ENCODE measurements at places on chromosomes 11 and 22.

DNA sequence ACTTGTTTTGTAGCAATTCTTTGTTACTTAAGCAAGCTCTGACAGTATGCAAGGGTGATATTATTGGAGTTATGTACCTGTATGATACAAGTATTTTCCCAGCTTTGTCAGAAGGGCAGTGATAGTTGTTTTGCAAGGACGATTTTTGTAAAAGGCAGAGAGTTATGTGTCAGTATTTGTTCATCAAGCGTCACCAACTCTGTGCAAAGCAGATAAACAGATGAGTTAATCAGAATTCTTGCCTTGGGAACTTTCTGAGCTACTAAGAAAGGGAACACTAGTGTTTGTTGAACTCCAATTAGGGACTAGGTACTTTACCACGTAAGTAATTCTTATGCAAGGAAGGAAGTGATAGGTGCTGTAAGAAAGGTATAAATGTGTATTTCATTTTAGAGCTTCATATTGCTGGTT, 1.4 kb downstream of the USP47 start:
- DNase-seq: no peak

- no peak for DNase-seq
These were observed 103.1 kb downstream of the PTPRJ start for GRCh38 chr11:48083421-48083820.

DNA sequence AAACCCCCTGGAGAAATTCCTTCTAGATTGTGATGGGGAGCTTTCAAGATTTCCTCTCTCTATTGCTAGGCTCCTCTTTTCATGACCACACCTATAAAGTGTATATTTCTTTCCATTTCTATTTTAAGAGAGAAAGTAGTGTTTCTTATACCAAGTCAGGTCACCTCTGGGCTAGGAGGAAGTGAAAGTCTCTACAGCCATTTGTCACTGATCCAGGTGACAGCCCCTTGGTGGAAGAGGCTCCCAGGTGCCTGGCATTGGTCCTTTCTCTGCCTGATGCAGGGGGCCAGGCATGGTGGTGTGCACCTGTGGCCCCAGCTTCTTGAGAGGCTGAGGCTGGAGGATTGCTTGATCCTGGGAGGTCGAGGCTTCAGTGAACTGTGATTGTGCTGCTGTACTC, 64.7 kb downstream of the DHCR7 start:
- no peak for DNase-seq

DNA sequence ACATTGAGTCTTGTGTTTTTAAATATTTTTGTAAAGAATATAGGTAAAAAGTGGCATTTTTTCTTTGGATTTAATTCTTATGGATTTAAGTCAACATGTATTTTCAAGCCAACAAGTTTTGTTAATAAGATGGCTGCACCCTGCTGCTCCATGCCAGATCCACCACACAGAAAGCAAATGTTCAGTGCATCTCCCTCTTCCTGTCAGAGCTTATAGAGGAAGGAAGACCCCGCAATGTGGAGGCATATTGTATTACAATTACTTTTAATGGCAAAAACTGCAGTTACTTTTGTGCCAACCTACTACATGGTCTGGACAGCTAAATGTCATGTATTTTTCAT, 333 bp upstream of the CD3E start:
- DNase-seq: no peak

DNA sequence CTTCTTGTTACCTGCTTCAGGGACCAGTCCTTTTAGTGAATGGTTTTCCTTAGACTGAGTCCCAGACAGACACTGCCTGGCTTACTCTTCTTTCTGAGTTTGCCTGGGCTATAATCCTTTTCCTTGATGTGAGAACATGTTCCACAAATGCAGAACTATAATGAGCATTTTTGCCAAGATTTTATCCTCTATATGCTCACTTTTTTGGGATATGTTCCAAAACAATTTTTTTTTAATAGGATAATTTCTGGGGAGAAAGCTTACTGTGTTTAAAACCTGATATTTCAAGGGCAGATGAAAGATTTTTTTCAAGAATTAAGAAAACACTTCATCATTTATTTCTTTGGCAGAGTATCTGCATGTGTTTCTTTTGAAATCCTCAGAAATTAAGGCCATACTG, 110.0 kb upstream of the TENM4 start:
- DNase-seq: no peak

DNA sequence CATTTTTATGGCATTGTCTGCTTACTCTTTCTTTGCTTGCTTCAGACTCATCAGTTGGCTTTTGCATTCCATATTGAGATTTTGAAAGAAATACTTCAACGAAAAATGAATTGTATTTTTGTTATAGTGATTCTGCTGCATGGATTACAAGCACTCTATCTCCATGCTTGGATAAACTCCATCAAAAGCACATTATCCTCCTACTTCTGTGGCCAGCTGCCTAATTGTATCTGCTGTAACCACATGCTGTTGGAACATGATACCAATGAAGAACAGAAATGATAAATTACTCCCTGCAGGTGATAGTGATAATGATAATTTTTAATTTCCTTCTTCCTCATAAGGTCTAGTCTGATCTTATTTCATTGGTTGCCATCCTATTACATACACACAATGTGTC, 100.8 kb downstream of the PRMT3 start:
- no peak for DNase-seq

GRCh38 chr11:61454520-61454919, 24.6 kb downstream of the SDHAF2 start:
- DNase-seq: no peak

DNA sequence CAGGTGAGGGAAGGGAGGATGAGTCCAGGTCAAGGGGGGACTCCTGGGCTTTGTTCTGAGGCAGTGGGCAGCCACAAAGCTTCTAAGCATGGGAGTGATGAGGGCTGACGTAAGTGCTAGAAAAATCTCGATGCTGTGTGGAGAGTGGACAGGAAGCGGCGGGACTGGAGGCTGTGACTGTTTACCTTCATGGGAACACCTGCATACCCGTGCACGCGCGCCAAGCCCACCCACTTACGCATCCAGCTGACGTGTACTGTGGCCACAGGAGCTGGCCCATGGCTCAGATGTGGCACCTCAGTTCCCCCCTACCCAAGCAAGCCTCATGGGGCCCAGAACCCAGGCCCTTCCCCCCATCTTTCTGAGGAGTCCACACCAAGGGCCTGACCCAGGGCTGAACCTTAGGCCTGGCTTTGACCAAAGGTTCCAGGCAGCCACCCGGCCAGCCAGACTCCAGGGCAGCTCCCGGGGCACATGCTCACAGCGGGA, 14.0 kb downstream of the MYRF start:
- no peak for DNase-seq

DNA sequence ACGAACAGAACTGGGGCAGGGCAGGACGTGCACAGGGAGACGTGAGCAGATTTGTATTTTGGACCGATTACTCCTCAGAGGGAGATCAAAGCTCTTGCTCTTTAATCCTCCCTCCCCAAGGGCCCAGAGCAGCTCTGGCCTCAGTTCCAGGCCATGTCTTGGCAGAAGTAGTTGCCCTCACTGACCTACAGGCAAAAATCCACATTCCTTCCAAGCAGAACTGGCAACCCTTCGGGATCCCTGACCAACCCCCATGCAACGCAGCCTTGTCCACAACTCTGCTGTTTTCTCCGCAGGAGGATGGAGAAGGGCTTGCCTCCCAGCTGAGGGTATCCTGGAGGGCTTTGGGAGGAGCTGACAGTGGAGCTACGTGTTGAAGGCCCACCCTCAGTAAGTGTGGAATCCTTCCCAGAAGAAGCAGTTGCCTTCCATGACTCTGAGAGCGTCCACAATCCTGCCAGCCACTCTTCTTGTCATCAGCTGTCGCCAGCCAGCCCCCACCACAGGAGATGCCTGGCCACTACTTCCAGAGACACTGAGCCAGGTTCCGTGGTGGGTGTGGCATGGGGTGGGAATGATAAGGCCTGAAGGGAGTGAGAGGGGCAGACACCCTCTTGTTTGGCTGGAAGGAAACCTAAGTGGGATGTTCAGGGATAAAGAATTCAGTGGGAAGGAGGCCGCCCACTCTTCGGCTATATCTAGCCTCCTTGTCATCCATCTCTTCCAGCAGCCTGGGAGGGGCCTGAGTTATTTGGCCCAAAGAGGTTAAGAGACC, 68.1 kb downstream of the PDE2A start:
- DNase-seq: peak; percentile 62

Measured in MG63 (cell line).